Hematopoietic multipotent progenitor cell treated with erythropoietin and hydrocortisone succinate and interleukin-3 and kit ligand, for 8 days (in vitro differentiated cells): ENCODE measurements at places on chromosomes 4 and X.

DNA sequence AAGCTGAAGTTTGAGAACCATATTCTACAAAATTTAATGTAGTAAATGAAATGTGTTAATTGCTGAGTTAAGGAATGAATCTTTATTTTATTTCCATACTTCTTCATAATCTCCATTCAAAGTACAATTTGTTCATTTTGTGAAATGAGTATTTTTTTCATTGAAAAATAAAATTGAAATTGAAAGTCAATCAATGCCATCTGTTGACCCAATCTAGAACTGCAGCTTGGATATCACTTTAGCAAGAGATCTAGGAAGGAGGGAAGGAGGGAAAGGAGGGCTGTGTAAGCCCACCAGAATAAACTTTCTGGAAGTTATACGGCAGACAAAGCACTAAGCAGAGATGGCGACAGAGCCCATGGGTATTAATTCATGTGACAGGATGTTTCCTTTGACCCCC, 128.4 kb downstream of the ZMAT1 start:
- peak; percentile 28 for DNase-seq

GRCh38 chr4:22873899-22874298, 181.2 kb downstream of the GBA3 start:
- no peak for DNase-seq

DNA sequence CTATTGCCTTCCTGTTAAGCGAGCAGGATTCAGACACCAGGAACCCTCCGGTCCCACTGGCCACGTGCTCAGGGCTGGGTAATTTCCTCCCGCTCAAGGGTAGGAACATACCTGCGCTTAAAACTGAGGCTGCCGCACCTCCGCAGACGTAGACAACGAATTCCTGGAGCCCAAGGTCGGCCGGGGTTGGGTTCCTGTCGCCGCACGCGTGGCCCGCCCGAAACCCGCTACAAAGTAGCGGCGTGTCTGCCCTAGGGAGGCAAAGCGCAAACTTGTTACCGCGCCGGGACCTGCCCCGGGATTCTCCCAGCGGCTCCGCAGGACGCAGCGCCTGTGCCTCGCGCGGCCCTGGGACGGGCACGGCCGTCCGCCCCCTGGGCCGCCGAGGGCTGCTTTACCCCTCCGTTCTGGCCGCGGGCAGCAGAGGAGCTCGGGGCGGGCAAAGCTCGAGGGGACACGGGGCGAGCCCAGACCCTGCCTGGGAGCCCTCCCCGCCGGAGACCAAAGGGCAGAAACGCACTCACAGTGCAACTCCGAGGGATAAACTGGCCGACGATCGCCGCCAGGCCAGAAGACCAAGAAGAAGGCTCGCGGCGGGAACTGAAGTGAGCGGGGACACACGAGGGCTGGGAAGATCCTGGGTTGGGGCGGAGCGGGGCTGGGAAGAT, at the start of gene ERVMER34-1:
ERVMER34-1 (minus strand) TSS at position 607 of the 668 bp plus-strand sequence. CDS start 5,905 bp downstream, outside the sequence.
- DNase-seq: no peak

DNA sequence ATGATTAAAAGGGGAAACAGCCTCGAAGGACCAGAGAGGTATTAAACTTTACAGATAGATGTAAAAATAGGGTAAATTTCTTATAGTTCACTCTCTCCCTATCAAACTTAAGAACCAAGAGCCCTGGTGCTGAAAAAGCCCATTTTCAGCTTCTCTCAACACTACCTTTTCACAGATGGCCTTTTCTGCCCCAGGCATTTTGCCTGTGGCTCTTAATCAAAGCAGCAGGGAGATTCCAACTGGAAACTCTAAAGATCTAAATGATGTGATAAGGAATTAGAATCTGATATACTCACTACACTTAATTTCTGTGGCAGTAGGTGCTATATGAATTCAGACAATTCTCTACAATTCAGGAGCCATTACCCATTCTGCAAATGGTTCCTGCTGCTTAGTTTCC, 60.0 kb downstream of the AMMECR1 start:
- DNase-seq: no peak

GRCh38 chrX:21735768-21736127, 22.2 kb downstream of the SMPX start:
- no peak for DNase-seq

DNA sequence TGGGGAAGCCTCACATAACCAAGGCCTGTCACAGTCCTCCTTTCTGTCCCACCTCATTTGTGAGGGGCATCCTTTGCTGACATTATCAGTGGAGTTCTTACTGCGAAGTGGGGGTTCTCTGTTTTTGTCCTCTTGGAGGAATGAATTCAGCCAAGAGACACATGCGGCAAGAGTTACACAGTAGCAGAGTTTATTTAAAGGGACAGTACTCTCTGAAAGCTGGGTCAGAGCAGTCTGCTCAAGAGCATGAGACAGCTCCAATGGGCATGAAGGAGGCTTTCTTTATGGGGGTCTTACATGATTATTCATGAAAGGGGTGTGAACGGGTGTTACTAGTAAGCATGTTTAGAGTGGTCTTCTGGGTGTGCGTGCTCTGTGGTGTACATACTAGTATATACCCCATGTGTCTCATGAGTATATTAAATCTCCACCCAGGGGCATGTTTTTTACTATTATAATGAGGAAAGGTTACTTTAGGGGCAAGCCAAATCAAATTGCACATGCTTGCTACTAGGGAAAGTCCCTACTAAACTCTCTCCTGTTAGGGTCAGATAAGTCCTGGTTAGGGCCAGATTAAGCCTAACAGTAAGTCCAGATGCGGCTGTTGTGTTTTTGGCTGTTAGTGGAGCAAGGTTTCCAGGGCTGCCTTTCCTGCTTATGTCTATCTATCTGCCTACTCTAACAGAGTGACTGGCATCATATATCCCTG, 19.8 kb upstream of the LGI2 start:
- DNase-seq: peak; percentile 88

DNA sequence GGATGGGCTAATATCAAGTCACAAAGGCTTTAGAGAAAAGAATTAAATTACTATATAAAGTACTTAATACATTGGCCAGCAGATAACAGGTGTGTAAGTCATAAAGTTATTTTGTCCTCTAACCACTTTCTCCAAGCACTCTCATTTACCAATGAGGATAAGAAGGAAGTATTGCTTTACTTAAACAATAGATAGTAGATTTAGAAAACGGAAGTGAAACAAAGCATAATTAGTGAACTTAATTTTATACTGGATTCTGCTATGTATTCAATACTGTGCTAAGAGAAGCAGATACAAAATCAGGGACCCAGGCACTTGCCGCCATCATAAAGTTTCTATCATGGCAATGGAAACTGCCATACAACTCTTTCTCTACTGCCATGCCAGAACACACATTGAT, 24.0 kb downstream of the AFM start:
- no peak for DNase-seq

DNA sequence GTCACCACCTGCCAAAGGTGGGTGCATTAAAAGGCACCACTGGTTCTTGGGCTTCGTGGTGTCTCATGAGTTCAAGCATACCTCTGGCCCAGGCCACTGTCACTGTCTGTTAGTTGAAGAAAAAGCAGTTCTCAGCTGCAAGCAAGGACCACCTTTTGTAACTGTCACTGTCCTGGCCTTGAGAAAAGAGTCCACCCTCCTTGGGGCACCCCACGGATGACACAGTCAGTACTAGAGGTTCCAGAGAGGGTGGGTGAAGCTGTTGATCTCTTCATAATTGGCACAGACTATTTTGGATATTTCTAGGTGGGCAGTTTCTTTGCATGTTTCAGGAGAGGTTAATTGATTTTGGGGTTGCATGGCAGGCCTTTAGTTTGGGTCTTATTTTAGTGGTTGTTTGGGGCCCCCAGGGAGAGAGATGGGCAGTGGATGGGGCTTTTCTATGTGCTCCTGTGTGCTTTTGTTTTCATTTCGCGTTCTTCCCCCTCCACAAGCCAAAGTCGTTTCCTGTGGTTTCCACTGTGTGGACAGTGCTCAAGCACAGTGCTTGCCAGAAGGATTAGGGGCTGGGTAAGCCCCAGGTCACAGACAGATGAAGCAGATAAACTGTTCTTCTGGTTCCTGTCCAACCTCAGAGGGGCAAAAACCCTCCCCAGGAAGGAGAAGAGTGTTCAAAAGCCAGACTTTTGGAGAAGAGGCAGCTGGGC, 156.2 kb upstream of the PPP1R2C start:
- DNase-seq: peak; percentile 16

GRCh38 chr4:177483271-177483670, 41.0 kb upstream of the AGA start:
- no peak for DNase-seq

DNA sequence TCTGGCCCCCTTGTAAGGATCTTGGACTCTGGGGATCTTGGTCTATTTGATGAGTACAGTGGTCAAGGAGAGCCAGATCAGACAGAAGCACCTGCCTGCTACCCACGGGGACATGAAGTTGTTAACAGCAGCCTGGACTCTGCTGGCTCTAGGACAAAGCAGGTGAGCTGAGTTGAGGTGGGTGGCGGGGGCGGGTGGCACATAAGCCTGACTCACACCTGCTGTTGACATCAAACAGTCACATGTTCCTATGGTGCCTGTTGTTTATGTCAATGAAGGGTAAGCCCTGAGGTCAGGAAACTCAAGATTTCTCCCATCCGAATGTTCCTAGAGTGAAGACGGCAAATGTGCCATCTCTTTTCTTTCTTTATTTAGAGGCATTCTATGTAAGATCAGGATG, 50.1 kb upstream of the CLNK start:
- DNase-seq: no peak

DNA sequence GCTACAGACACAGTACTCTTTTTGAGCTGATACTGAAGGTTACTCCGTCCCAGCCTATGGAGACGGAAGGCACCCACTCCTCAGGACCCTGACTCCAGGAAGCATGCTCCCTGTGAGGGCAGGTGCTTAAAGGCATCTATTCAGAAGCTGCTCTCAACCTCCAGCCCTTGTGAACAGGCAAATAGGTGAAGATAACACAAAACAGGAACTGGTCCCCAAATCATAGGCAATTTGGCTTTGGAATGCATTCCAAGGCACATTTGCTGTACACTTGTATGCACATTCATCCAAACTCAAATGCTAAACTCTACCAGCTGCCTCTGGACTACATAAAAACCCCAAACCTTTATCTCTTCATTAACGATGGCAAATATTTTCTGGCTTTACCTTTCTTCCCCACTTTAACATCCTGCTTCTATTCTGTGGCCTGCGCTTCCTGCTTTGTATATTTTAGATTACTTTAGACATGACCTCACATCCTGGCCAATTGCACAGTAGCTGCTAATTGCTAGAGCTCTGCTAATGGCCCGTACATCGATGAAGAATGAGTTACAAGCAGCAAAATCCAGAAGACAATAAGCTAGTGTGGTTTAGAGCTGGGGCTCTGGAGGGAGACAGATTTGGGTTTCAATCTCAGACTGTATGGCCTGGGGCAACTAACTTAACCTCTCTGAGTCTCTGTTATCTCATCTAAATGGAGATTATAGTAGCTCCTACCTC, 3.2 kb downstream of the SEL1L3 start:
- DNase-seq: no peak

DNA sequence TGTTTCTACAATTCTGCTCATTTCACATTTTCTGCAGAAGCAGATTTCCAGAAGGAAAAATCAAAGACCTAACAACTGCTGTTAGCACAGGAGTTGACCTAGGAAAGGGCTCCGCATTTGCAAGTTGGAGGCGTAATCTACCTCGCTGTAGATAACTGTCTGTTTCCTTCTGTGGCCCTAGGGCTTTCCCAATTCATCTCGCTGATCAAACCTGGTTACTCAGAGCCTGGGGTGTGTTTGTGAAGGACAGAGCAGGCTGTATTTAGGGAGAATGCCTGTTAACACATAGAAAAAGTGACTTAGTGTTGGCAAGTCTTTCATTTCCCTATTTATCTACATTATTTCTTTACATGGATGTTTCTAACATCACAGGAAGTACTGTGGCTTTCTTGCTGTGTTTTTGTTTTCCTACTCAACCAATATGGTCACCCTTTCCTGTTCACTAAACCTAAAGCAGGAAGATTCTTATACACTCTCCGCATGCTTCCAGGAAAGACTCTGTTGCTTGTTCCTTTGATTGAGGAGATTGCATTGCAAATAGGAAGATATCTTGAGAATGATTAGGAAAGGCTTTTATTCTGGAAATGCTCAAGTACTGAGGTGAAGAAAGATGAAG, 40.5 kb downstream of the AGA start:
- DNase-seq: no peak

- no peak for DNase-seq
Measured at GRCh38 chrX:22220941-22221340, 51.8 kb upstream of the CBLL2 start.

- DNase-seq: no peak
Measured at GRCh38 chr4:108465886-108466500, 154.4 kb upstream of the RPL34 start.

DNA sequence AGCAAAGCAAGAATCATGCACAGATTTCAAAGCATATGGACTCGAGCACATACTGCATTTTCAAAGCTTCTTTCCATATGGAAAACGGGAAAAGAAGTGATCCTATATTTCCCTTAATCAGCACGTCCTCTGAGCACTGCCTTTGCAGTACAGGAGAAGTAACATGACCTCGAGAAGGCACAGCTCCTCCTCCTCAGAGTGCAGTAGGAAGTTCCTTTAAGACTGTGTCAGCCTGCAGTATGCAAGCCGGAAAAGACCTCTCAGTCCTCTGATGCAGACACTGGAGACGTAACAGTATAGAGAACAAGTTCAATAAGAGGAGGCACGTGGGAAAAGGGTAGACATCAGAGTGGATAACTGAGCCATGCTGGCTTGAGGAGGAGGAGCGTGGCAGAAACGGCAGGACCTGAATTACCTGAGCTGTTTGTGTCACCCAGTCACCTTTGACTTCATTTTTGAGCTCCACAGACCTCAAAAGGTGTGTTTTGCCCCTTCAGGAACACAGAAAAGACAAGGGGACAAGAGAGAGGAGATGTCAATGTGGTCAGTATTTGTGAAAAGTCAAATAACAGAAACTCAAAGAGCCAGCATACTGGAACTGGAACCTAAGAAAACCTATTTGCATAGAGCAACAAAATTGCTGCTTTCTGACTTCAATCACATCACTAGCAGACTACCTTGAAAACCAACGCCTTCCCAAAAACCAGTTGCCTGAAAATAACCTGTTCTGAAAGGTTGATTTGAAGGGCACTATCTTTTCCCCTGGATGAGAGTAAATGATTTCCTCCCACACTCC, 20.8 kb downstream of the IRF2 start:
- peak; percentile 21 for DNase-seq

DNA sequence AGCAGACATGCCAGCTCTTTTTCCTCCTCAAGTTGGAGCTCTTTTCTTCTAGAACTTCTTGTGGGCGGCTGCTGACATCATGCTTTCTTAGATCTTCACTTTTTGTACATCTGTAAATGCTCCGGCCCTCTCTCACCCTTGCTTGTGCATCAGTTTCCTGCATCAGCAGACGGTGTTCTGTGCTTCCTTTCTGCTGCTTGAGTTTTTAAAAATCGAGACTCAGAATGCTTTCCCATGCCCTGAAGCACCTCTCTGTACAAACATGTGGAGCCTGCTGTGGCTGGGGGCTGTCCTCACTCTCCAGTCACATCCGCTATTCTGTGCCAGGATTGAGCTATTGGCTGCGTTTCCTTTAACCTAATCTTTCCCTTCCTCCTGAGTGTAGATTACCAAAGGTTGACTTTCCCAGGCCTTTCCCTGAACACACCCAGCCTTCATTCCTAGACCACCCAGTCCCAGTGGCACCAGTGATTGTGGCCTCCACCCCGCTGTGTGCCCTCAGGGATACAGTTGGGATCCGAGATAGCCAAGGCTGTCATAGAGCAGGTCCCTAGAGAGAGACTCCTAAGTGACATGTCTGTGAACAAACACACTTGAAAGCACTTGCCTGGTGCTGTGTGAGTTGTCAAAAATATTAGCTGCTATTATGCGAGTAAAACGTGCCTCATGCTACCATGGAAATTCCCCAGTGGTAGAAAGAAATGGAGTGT, 41.9 kb downstream of the TNIP2 start:
- no peak for DNase-seq

- no peak for DNase-seq
Measured at GRCh38 chr4:3337811-3338210, 45.0 kb downstream of the RGS12 start.

GRCh38 chr4:102338405-102338804, 6.9 kb downstream of the SLC39A8 start:
- DNase-seq: no peak
